Stimulated activated CD8-positive, alpha-beta memory T cell treated with anti-CD3 and anti-CD28 coated beads, Interleukin-2, amount 100 ng/mL, for 1 hour (primary cell): ENCODE measurements at places on chromosomes 7 and 10.

- no peak for DNase-seq
Measured at GRCh38 chr10:48390933-48391845, 84.7 kb downstream of the MAPK8 start.

GRCh38 chr7:16068183-16068582 lies 353.2 kb downstream of the CRPPA start:
- DNase-seq, result no peak

DNA sequence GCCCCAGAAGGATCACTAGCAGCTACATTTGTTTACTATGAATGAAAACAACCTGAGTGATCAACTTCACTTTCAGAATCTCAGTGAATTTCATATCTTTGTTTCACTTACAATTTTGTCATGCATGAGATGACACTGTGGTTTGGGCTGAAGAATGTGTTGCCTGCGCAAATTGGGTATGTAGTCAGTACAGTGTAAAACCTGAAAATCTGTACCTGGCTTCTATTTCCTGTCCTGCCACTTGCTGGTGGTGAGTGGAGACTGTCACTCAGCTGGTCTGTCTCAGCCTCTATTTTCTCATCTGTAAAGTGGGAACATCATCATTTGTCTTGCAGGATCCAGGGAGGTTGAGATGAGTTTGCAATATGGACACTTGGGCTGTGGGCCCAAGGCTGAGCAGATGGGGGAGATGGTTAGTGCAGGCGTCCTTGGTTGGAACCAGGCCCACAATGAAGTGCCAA lies 118.0 kb downstream of the WDFY4 start:
- no peak for DNase-seq

GRCh38 chr10:20740120-20740519 lies 157.0 kb downstream of the NEBL start:
- DNase-seq, result no peak

DNA sequence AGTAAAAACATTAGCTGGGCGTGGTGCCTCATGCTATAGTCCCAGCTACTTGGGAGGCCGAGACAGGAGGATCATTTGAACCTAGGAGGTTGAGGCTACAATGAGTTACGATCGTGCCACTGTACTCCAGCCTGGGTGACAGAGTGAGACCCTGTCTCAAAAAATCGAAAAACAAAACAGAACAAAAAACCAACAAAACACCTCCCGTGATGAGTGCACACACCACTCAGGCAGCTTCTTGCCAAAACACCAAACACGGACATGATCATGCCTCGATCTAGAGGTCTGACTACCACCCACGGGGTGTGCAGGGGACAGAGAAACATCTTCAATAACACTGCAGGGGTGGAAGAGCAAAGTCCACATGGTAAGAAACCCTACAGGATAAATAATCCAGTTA lies 44.4 kb downstream of the AMZ1 start:
- no peak for DNase-seq

DNA sequence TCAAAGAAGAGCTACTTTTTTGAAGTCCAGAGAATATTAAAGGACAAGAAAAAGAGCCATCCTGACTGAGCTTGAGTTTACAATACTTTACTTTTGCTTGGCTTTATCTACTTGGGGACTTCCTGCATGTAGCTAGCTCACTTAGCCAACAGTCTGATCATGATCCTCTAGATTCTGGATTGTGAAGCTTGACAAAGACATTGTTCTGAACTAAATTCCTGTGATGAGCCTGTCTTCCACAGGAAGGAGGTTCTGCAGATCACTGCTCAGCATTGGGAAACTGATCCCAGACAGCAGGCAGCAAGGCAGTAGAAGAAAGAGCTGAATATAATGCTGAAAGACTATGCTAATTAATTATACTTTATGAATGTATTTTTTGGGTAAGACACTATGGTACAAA lies 296.4 kb downstream of the DGKB start:
- DNase-seq, result no peak

- DNase-seq, result no peak
Measured at GRCh38 chr7:100401811-100402210, 26.7 kb downstream of the ZCWPW1 start.

- DNase-seq, result no peak
Measured at GRCh38 chr10:48708144-48708543, 23.5 kb downstream of the WDFY4 start.

GRCh38 chr7:34277016-34277802 lies 371.9 kb downstream of the BMPER start:
- DNase-seq, result no peak

DNA sequence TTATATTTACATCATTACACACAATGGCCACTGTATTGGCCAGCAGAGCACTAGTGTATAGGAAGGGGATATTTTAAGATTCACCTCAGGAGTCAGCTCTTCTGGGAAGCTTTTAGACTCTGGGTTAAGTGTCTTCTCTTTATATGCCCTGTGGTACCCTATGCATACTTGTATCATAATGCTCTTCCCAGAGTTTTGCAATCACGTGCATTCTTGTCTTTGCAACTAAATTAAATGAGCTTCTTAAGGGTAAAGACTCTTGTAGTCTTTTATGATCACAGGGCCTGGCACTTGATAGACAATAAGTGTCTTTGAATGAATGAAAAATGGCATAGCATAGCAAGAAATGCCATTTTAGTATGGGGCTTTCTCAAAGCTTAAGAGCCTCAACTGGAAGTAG lies 35.4 kb upstream of the ARMS2 start:
- DNase-seq, result no peak

DNA sequence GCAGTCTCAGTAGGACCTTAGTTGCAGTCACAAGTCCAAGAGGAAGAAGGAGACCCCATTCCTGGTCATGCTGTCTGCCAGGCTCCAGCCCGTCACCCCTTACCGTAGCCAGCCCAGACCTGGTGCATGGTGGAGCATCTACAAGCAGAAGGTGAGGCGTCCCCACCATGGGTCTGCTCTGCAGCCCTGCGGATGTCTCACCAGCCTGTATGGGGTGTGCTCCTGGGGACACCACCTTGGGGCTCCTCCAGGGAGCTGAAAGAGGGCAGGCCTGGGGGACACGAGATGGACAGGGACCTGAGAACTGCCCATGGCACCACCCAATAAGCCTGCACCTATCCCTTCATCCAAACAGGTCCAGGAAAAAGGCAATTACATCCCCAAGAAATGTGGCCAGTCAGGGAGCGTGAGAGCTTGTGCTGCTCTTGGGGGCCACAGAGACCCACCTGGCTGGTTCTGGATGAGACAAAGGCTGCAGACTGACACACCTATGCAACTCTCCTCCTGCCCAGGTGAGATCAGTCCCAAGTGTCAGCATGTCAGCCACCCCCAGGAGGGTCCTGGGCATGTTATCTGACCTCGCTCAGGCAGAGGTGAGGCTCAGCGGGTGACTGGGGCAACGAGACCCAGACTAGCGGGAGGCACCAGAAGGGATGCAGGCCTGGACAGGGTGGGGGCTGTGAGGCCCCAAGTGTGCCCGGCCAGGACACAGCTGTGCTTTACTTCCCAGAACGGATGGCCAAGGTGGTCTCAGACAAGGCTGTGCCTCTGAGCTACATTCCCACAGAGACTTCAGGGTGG lies 84.5 kb upstream of the RET start:
- DNase-seq, result no peak

DNA sequence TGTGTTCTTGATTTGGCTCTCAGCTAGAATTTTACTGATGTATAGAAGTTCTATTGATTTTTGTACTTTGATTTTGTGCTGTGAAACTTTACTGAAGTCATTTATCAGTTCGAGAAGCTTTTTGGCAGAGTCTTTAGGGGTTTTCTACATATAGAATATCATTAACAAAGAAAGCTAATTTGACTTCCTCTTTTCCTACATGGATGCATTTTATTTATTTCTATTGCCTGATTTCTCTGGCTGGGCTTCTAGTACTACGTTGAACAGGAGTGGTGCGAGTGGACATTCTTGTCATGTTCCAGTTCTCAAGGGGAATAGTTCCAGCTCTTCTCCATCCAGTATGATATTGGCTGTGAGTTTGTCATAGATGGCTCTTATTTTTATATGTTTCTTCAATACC lies 65.4 kb downstream of the RNF133 start:
- DNase-seq, result no peak

- no peak for DNase-seq
Measured at GRCh38 chr7:25562673-25563182, 334.4 kb upstream of the NPVF start.

DNA sequence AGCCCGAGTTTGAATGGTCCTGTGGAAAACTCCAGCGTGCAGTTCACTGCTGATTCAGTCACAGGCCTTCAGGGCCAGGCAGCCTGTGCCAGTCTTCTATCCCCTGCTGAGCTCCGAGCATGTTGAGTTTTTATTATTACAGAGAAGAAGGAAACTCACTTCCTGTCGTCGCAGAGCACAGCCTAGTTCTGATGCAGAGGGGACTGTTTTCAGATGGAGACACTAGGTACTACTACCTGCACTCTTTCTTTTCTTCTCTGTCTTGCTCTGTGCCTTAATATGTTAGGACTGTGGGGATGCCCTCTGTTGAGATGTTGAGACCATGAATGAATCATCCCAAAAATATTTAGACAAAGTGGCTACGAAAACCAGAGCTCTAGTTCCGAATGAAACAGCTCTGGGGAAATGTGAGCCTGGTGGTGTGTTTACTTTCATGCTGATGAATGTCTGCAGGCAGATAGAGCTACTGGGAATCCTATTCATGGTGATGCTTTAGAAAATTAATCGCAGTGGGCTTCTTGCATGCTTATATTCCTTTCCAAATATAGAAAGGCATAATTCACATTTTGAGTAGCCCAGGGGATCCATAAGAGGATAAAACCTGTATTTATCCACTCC lies 29.6 kb downstream of the CASP7 start:
- DNase-seq, result no peak

GRCh38 chr10:68301790-68302502 lies 29.9 kb upstream of the HNRNPH3 start:
- no peak for DNase-seq

DNA sequence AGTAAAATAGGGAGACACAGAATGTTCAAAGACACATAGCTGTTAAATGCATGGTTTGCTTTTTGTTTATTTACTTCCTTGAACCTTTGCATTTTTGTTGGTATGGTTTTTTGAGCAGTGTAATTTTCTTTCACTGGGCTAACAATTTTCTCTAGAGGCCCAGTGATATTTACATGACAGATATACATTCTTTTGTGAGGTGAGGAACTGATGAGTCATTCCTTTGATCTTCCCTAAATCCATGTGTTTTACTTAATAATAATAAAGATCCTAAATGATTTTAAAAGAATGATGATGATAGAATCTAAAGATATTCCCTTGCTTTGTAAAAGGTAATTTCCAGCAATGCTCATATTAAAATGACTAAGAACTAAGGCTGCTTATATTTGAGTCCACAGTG lies 188.5 kb upstream of the ANK3 start:
- DNase-seq, result no peak

GRCh38 chr10:24553051-24553612 lies 170.6 kb downstream of the ARHGAP21 start:
- no peak for DNase-seq

- no peak for DNase-seq
Measured at GRCh38 chr7:40147371-40148246, 12.8 kb downstream of the SUGCT start.
